Panc1 (cell line): ENCODE measurements at places on chromosomes 6 and 20.

DNA sequence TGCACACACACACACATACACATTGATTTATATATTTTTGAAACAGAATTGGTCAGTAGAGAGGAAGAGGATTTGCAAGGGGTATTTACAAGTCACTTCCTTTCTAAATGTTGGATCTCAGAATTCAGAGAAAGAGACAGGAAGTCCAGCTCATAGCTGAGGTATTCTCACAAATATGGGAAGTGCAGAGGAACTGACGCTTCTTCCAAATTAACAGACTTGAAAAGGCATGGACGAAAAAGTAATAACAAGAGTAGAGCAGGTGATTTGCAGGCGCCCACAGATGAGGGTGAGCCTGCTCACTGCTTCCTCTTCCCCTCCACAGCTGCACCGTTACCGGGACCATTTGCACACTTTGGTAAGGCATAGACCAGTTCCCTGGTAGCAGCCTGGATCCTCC lies 246.4 kb downstream of the PHACTR1 start:
- no peak for DNase-seq

GRCh38 chr6:63597141-63598048 lies 25.1 kb downstream of the LOC128125822 start:
- no peak for DNase-seq

GRCh38 chr6:54899442-54899841 lies 52.9 kb downstream of the FAM83B start:
- no peak for DNase-seq

GRCh38 chr6:33585403-33586107 lies 5.5 kb upstream of the BAK1 start:
- no peak for DNase-seq

- peak; percentile 22 for DNase-seq
Measured at GRCh38 chr6:57221191-57221935, 744 bp downstream of the RAB23 start.

DNA sequence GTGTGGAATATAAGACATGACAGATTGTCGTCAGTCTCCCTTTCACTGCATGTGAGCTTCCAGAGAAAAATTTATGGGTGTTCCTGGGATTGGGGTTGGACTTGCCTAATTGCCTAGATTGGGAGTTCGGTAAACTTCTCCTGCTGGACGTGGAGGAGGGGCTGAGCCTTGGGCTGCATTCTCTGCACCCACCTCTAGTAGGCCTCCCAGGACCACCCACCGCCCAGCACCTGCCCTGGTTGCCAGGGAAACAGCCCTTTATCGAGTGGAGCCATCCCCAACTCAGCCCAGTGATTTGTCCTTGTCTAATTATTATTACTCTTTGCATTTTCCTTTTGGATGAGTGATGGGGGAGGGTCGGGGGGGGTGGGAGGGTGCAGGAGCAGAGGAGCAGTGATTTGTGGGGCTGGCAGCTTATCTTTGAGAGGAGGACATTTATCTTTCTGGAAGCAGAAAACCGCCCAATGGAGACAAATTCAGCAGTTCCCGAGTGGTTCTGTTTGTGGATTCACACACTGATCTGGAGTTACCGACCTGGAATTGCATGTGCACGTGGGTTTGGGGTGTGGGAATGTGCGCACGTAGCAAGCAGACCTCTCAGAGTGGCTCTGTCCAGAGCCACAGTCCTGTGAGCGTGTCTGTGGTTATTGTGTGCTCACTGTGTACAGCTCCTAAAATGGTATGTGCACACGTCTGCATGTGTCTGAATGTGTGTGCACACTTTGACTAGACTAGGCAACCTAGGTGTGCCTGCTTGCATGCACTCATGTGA lies 104.5 kb downstream of the DHX35 start:
- no peak for DNase-seq

DNA sequence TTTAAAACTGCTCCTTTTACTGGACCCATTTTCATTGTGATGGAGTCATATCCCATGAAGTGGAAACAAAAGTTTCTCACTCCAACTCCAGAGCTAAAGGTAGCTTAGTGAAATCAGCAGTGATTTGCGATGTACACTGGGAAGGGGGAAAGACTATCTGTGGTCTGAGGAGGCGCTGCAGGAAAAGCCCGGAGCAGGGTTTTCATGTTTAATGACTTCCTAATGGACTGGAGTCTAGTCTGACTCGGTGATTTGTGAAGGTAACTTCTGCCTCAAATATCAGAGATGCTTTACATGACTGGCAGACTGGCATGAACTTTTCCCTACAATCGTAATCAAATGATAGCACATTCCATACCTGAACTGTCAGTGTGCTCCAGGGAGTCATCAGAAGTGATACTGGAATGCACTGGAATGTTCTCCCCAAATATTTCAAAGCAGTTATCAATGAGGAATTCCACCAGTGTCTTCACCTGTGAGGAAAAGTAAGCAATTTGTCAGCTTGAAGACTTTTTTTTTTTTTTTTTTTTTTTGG lies 7.0 kb downstream of the TAGAP start:
- no peak for DNase-seq

GRCh38 chr6:167200806-167201205 lies 43.0 kb upstream of the GPR31 start:
- DNase-seq = no peak

- no peak for DNase-seq
Measured at GRCh38 chr20:57738053-57738452, 28.2 kb upstream of the PMEPA1 start.

DNA sequence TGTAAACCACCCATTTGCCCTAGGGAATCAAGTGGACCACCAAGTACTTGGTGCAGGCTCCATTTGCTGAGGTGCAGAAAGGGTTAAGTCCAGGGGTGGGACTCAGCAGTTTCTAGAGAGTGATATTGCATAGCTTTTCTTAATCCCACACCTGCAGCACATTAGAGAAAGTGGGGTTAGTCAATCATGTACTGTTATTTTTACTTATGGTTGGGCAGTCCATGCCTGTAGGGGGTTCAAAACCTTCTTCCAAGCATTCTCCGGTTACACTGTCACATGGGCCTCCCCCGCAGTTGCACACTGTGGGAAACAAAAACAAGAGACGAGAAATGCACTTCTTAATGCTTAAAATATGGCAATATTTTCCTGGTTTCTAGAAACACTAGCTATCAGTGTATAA lies 65.5 kb downstream of the LAMA4 start:
- no peak for DNase-seq

DNA sequence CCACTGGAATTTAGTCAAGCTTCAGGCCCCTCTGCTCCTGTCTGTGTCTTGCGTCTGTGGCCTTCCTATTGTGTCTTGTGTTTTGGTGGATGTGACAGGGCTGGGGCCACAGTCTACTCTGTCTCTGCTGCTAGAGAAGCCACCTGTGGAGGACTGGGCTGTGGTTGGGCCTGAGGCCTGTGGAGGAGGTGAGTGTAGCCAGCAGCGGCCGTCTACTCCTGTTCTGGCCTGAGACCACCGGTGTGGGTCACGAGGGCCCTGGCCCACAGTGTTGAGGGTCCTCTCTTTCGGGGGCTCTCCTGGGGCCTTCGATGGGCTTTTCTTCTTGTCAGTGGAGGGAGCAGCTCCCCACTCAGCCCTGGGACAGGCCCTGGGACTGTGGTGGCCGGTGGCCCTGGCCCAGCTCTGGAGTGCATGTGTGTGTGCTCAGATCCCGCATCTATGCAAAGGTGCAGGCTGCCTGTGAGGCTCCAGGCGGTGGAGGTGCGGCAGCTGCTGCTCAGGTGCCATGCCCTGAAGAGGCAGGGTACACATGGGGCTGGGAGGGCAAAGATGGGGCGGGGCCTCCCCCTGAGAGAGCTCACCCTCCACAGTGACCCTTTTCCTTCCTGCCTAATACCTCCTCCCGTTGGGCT lies 20.8 kb downstream of the SDCBP2 start:
- DNase-seq = no peak

DNA sequence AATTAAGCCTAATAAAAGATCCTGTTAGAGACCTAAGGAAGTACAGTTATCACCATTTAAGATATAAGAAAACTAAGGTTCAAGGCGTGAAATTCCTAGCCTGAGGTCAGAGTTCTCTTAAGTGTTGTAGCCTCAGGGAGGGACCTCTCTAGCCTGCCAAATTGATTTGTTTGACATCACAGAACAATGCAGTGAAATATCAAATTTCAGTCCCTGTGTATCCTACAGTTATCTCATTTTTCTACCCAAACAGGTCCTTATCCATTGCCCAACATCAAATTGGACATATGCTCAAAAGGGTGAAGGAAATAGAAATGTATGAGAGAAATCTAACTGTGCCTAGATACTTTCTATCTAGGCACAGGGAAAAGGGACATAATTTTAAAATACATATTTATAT lies 63.0 kb downstream of the NCOA7 start:
- DNase-seq = no peak

- DNase-seq = no peak
Measured at GRCh38 chr6:33746651-33747100, at the start of gene IP6K3. IP6K3 (minus strand) TSS chr6:33746905; CDS start chr6:33735476, 11,429 bp downstream.

GRCh38 chr6:32178547-32179440 lies 589 bp downstream of the RNF5 start:
- no peak for DNase-seq
